ENCODE measurements at places on chromosomes 6 and 20.

DNA sequence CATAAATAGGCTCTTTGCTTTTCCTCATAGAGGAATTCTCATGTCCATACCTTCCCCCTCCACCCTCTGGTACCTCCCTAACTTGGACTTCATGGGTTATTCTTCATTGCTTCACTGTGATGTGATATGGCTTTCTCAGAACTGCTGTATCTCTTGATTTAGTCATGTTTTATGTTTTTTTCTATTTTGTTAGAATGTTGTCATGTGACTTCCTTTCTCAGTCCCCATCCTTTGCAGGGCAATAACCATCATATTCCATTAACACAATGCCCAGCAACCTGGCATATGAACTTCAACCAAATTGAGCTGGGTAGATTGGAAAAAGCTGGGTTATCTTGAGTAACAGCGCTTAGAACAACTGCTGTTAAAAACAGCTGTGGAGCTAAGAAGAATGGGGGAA, 190.9 kb upstream of the PRSS16 start:
- no peak for DNase-seq

GRCh38 chr6:134432036-134432435, 114.1 kb upstream of the SGK1 start:
- DNase-seq: no peak

DNA sequence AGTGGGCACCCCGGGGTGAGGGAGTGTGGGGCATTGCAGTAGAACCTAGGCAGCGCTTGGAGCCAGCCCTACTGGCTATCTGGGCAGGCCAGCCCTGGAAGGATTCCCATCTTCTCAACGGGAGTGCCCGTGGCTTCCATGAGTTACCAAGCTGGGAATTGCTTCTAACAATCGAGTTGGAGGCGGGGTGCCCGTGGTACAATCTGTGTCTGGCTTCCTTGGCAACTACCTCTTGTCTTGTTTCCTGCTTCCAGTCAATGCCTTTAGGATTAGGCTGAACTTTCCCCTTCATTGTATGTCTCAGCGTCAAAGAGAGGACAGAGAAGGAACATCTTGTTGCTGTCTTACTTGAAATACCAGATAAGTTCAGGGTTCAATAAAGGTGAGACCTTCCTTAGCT, 33.3 kb downstream of the PPP1R14C start:
- DNase-seq: no peak

GRCh38 chr6:27209659-27210269, 37.7 kb upstream of the PRSS16 start:
- no peak for DNase-seq

- DNase-seq: no peak
Observed at GRCh38 chr6:106315765-106316374, 9.7 kb downstream of the ATG5 start.

- no peak for DNase-seq
Observed at GRCh38 chr6:12974551-12974950, 258.0 kb downstream of the PHACTR1 start.

GRCh38 chr6:71287926-71288227, 734 bp upstream of the OGFRL1 start:
- no peak for DNase-seq

GRCh38 chr6:44497807-44498206, 110.3 kb downstream of the CDC5L start:
- no peak for DNase-seq

- DNase-seq: no peak
Observed at GRCh38 chr20:42053350-42053749, 435.2 kb upstream of the CHD6 start.

- DNase-seq: no peak
Observed at GRCh38 chr6:57104336-57104735, 14.3 kb downstream of the ZNF451 start.

DNA sequence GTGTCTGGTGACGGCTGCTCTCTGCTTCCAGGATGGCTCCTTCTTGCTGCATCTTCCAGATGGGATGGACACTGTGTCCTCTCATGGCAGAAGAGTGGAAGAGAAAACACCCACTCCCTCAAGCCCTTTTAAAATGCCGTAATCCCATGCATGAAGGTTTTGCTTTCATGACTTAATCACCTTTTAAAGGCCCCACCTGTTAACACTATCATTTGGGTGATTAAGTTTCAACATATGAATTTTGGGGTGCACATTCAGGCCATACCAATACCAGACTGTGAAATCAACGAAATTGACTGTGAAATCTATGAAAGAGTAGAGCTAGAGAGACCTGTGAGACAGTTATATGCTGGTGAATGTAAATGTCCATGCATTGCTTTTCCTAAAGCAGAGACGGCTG, 374.3 kb upstream of the CHD6 start:
- DNase-seq: no peak

GRCh38 chr20:38115205-38115604, 49.9 kb downstream of the TGM2 start:
- DNase-seq: no peak

DNA sequence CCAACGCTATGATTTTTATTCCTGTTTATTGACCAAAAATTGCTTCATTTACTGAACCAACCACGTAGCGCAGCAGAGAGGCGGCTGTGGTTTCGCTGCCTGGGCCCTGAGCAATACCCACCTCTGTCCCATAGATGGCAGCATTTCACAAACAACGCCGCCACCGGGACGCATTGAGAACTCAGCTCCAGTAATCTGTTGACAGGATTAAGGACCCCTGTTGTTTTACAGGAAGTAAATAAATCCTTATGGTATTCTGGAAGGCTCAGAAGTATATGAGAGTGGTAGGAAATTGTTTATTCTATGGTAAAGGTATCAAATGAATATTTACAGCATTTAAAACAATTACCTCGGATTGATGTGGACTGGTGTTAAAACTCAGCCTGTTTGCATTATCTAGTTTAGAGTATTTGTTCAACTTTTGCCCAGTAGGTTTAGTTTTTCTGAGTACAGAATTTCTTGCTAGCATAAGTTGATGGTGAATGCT, 547.9 kb upstream of the SLC35B3 start:
- DNase-seq: peak; percentile 63

GRCh38 chr6:122754191-122754731, 25.3 kb upstream of the FABP7 start:
- DNase-seq: no peak

GRCh38 chr6:158086504-158087223, 81.4 kb downstream of the SERAC1 start:
- no peak for DNase-seq

DNA sequence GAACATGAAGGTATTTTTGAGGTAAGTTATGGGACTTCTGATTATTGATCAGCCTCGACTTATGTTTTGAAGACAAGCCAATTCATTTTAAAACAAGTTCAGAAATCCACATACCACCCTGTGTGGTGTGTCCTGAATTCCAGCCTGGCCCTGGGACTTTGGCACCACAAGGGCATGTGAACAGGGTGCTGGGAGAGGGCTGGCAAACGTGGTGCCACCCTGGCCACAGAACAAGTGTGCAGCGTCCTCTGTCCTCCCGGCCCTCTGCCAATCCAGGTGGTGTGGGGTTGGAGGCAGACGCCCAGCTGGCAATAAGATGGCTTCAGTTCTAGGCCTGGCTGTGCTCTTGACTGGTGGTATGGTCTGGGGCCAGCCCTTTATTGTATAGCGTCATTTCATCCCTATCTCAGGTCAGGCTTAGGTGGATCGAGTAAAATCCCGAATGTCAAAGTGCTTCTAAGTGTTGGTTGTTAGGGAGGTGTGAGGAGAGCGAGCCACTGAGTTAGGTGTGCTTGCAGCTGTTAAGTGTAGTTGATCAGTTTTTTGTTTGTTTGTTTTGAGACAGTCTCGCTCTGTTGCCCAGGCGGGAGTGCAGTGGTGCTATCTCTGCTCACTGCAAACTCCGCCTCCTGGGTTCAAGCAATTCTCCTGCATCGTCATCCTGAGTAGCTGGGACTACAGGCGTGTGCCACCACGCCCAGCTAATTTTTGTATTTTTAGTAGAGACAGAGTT, 84.2 kb downstream of the RNF144B start:
- DNase-seq: no peak

DNA sequence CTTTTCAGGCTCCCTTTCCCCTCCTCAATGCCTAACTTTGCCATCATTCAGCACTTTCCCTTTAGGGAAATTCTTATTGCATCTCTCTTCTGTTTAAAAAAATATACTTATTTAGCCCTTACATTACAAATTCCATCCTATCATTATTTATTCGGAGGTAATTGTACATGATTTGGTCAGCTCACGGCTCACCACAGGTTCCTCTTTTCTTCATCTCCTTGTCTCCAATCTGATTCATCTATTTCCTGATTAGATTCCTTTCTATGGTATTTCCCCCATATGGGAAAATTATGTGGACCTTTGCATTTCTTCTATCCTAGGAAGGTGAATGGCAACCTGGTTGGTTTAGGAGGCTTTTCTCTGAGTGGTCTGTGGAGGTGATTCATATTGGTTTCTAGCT, 12.9 kb upstream of the EMILIN3 start:
- DNase-seq: no peak

GRCh38 chr6:80174900-80175572, 68.6 kb downstream of the BCKDHB start:
- DNase-seq: no peak

GRCh38 chr20:59003836-59004492, 3.1 kb downstream of the CTSZ start:
- no peak for DNase-seq

- DNase-seq: no peak
Observed at GRCh38 chr6:31525932-31526591, 2.7 kb upstream of the MCCD1 start.

DNA sequence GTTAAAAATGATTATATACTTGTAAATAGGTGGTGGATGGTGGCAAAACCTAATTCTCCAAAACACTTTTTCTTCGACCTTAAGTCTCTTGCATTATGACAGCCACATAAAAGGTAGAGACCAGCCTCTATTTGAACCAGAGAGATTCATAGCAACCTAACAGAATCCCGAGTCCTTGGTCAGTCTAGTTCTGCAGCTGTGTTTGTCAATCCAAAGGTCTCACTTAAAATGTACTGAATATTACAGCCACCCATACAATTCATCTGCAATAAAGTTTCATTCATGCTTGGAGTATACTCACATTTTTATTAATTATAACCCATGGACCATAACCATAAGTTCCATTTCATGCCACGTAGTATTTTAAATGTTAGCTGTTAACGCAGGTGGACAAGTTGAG, 87.2 kb downstream of the EPM2A start:
- no peak for DNase-seq

DNA sequence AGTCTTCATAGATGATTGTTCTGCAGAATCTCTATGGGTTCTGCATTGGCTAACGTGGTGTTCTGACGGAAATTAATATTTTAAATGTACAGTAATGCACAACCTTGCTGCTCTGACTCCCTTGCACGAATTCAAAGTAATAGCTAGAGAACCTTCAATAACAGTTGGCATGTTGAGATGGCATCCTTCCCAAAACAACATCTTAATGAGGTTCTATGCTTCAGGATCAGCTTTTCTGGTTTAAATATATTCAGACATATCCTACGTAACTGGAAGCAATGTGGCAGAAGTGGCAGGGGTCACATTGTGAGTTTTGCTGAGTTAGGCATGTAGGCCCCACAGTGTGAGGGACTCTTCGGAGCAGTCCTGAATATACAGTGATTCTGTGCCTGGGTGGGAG, 25.7 kb downstream of the DSE start:
- DNase-seq: no peak

GRCh38 chr6:129860908-129861665, at the start of gene TMEM244:
Gene TMEM244 (minus strand): TSS chr6:129861315. CDS start chr6:129861188, 127 bp downstream.
- peak; percentile 1 for DNase-seq

GRCh38 chr6:82741325-82741995, 324.2 kb downstream of the UBE3D start:
- no peak for DNase-seq

GRCh38 chr6:8342241-8342819, 93.0 kb downstream of the SLC35B3 start:
- no peak for DNase-seq

- no peak for DNase-seq
Observed at GRCh38 chr6:7343546-7344475, 30.8 kb upstream of the SSR1 start.

DNA sequence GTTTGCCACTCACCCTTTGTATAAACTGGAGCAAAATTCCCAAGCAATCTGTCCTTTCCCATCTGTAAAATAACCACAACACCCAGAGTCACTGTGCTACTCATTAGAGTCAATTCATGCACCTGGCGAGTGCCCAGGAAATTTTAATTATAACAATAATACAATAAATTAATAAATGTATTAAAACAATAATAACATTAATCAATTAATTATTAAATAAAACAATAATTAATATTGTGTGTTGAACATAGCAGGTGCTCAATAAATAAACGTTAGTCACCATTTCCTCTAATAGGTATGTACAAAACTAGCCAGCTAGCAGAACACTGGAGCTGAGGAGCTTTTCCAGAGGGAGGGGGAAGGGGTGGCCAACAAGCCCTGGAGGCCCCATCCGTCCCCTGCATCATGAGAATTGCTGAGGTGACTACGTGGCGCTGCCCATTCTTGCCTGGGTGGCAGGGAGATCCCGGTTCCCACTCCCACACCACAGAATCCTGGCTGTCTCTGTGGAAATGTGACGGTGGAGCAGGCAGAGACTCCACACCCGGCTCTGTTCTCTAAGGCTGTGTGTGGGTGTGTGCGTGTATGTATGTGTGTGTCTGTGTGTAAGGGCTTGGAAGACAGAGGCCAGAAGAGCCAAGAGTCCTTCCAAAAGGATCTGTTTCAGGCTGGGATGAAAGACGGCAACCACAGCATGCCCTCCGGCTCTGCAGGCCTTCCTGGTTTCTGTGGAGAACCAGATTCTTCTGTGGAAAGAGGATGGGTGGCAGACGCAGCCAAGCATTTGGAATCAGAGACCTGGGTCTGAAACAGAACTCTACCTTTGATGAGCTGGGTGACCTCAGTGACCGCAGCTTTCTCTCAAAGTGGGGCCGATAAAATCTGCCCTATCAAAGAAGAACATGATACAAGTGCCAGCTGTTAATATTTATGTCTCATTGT, 18.8 kb upstream of the EZR start:
- DNase-seq: no peak

DNA sequence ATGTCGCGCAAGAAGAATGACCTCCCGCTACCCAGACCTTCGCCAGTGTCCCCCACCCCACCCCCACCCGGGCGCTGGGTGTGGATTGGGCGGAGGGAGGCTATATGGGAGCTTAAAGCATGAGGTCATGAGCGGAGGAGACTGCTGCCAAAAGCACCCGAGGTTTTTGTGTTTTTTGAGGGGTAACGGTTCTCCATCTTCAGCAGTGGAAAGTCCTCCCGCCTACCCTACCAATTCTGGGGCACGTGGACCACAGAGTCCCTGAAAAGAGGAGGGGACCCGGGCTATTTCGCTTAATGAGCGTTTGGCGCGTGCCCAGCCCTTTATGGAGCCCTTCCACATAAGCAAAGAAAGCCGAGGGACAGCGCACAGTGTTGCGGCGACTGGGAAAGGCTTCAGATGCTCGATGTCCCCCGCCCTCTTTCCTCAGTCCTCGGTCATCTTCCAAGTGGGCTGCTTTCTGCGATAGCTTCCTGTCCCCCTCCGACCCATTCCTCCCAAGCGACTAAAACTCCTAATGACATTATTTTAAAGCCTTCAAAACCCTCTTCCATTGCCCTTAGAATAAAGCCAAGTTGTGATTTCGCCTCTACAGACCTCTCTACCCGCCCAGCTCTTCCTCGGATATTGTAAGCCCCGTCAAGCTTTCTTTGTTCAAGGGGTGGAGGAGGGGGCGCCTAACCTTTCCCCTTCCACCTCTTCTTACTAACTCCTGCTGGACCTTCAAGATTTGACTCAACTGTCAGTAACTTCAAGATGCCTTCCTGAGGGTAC, 2.1 kb upstream of the TRERF1 start:
- no peak for DNase-seq
